ENCODE measurements at places on chromosomes 7 and 10.

- DNase-seq: no peak
Measured at GRCh38 chr7:70569335-70569819, 562.6 kb upstream of the GALNT17 start.

DNA sequence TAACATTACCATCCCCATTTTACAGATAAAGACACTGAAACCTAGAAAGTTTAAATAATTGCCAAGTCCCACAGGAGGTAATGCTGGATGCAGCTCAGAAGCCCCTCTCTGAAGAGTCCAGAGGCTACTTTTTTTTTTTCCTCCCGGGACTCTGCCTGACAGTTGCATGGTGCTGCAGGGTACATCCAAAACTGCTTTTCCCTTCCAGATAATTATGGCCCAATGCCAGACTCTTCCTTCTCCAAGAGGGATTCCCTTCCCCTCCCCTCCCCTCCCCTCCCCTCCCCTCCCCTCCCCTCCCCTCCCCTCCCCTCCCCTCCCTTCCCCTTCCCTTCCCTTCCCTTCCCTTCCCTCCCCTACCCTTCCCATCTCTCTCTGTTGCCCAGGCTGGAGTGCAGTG, 122.9 kb downstream of the LSMEM1 start:
- DNase-seq: no peak

- DNase-seq: no peak
Measured at GRCh38 chr7:131443496-131443895, 112.9 kb downstream of the PODXL start.

GRCh38 chr7:94244760-94245159, 149.9 kb upstream of the COL1A2 start:
- no peak for DNase-seq

DNA sequence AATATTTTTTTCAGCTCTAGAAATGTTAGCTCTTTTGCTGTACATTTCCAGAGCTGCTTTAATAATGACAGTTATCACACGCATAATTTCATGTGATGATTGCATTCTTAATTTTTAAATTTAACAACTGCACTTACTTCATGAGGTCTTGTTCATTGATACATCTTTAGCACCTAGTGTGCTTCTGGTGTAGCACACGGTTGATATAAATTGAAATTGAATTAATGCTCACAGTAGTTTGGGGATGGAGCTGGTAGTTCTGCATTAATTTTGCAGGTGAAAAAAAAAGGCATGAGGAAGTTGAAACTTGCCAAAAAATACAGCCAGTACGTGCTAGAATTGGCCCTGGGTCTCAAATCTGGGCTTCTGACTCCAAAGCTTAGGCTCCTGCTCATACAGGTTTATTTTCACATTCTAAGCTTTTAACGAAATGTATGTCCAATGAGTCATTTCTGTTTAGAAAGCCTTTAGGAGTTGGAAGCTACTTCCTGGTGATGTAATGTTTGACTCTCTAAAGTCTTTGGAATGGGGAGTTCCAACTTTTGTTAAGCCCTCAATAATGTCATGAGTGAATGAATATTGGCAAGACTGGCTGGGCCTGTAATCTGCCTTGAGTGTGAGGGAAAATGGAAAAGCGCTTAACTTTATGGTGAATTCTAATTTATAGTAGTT, 62.5 kb downstream of the DAGLB start:
- no peak for DNase-seq

DNA sequence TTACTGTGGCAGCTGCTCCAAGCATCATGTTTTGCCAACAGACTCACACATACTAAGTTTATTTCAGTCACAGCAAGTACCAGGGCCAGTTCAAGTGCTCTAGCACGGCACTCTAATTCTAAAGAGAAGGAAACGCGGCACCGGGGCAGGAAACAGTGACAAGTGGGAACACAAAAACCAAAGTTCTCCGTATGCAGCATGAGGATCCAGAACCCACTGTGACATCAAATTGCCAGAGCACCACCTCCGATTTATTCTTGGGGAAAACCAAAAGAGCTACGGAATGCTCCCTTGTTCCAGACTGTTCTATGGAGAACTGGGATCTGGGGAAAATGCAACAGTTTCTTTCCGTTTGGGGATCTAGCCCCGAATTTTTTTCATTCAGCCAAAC, 448 bp upstream of the PTER start:
- DNase-seq: peak; percentile 9

- no peak for DNase-seq
Measured at GRCh38 chr10:66678521-66678920, 247.3 kb upstream of the LRRTM3 start.

DNA sequence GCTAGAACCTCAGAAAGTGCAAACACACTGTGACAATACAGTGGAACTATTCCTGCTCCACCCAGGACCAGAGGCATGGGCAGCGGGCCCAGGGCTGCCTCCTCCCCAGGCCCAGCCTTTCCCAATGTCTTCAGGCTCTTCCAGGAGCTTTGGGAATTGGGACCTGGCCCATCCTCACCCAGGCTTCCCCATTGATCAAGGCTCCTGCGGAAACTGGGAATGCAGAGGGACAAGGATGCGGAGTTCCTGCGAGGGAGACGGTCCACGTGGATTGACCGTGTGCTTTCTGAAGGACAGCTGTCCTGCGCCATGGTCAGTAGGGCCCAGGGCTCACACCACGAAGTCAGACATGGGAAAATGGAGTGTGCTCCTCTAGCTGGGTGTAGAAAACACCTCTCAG, 56.6 kb downstream of the CSGALNACT2 start:
- DNase-seq: no peak

DNA sequence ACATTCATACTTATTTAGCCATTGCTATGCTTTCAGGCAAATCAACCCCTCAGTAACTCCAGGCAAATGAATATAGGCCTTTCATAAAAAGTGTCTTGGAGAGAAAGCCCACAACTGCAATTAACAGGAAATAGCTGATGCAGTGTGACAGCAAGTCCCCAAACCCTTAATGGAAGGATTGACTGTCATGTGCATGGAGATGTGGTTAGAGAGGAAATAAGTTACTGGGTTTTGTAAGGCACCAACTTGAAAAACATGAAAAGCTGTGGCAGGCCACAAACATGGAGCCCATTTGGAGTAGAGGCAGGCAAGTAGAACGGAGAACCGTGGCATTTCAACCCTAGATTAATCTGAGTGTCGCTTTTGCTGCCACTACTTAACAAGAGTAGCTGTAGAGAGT, 549.4 kb upstream of the C7orf33 start:
- DNase-seq: no peak

GRCh38 chr7:157056957-157057902, 46.8 kb upstream of the MNX1 start:
- no peak for DNase-seq

GRCh38 chr10:116545122-116545521, 609 bp upstream of the PNLIP start:
- DNase-seq: no peak

DNA sequence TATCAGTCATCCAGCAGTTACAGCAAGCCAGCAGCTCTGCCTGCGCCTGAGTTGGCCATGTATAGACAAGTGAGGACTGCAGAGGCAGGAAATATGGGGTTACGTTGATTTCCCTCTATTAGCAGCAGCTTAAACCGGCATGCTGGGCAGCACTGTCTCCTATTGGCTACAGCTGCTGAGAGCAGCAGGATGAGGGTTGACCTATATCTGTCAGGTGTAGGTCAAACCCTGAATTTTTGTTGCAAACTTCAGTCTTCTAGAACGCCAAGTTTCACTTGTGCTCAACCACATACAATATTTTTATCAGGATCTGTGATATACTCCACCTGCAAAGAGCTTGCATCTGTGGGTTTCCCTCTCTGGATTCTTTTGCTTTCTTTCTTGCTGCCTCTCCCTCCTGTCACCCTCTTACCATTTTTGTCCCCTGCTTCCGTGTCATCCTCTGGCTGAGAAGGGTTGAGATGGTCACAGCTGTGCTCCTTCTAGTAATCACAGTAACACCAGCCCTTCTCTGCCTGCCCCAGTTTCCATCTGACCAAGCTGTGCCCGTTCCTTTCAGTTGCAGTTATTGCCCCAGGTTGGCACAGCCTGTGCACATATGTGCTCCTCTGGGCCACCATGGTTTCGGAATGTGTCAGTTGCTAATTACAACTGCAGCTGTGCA, 23.8 kb upstream of the GLCCI1 start:
- DNase-seq: peak; percentile 41

DNA sequence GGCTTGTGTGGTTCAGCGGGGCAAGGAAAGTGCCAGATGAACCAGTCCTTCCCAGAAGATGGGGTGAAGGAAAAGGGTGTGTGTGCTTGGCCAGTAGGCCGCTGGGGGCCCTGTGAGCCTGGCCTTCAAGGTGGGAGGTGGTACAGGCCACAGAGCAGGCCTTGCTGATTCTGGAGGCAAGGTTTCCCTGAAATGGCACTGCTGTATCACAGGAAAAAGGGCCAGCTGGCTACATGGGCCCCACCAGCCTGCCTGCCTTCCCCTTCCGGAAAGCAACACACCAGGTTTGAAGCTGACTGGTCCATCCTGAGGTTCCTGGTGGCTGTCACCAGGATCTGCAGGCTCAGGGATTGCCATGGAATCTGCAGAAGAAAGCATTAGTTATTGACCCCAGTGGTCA, 12.5 kb downstream of the MMRN2 start:
- DNase-seq: no peak

DNA sequence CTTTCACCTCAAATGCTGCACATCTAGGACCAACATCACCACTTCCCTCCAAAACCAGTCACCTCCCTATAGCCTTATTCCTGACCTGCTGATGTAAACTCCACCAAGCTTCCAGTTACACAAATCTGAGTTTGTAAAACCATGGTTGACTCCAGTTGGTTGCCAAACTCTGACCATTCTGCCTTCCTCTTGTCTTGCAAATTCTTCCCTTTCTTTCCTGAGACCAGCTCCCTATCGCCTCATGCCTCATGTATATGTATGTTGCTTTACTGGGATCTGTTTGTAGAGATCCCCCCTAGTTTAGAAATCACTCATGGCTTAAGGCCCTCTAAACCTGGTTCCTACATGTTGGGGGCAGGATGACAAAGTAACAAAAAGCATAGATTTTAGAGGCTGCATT, 31.3 kb downstream of the PAX2 start:
- DNase-seq: no peak

DNA sequence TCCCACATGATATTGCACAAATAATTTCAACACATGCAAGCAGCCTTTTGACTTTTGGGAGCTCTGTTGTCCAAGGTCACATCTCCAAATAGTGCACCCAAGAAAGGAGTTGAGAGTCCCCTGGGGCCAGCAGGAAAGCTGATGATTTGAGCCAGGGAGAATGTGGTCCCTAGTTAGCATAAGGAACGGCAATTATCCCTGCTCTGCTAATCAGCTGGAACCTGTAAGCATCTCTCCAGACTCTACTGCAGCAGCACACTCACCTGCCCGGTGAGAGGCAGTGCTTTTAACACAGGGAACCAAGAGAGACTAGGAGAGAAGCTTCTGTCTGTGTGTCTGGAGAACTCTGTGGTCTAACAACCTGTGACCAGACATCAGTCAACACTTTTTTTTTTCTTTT, 17.0 kb downstream of the TRPV5 start:
- DNase-seq: no peak

GRCh38 chr7:155213385-155213784, 84.3 kb upstream of the INSIG1 start:
- DNase-seq: no peak

DNA sequence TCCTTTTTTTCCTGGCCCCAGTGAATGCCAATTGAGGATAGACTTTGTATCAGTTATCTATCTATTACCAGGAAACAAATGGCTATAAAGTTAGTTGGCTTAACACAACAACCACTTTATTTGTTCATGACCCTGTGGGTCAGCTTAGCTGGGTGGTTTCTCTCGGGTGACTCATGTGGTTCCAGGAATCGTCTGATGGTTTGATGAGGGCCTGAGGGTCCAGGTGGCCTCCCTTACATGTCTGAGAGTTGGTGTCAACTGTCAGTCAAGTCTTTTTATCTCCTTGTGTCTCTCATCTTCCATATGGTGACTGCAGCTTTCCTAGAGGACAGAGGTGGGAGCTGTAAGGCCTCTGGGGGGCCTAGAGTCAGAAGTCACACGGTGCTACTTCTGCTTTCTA, 15.3 kb upstream of the MAPK8 start:
- DNase-seq: no peak

GRCh38 chr10:28492116-28492920, 40.6 kb upstream of the WAC start:
- no peak for DNase-seq

DNA sequence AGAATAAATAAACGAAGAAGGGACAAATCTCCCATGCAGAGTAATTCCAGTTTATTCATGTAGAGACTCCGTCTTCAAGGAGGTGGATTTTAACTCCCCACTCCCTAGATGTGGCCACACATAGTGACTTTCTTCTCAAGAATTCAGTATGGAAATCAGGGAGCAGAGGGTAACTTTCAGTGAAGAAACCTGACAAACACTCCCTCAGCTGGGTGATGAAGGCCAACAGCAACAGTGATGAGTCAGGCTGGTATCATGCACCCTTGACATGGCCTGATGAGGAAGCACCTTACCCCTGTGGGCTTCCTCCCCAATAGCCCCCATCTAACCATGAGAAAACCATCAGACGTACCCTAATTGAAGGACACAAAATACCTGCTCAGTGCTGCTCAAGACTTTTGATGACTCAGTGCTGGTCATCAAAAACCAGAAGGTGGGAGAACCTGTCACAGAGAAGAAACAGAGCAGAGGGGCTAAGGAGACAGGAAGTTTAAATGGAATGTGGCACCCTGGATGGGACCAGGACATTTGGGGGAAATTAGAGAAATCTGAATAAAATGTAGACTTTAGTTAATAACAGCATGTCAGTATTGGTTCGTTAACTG, 50.6 kb downstream of the ADAMTS14 start:
- no peak for DNase-seq

Data from T-helper 17 cell (primary cell).